A549 treated with RU486 at 1 μM for 4 hours (cell line): ENCODE measurements at places on chromosomes 2 and 18. TPM values are rescaled to one million over a fixed set of nuclear protein-coding genes. Genes with fewer than 3 reads are reported as not detected.

VSNL1 gene
- not detected in 5 replicates for total RNA-seq

SERPINB12 gene
- not detected in 5 replicates for total RNA-seq

CYS1 gene
- 0.90 to 1.6 TPM (median 1.4 TPM) in 5 replicates for total RNA-seq

SOWAHC gene
- 8.4 to 18.4 TPM (median 17.2 TPM) in 5 replicates for total RNA-seq

DSG1 gene
- not detected in 5 replicates for total RNA-seq

SLC16A14 gene
- 0.87 to 1.7 TPM (median 1.1 TPM) in 5 replicates for total RNA-seq

PROKR1 gene
- not detected in 5 replicates for total RNA-seq

C18orf54 gene
- total RNA-seq = 1.1 to 3.2 TPM (median 2.7 TPM) in 5 replicates

SGPP2 gene
- 0.11 to 0.33 TPM (median 0.20 TPM) in 5 replicates for total RNA-seq

HJURP gene
- total RNA-seq = 76.2 to 89.5 TPM (median 80.6 TPM) in 5 replicates
